Naive B cell (primary cell): ENCODE measurements at places on chromosomes 2 and 18.

- no peak for DNase-seq
These were observed 6.8 kb downstream of the TFPI start for GRCh38 chr2:187547353-187547979.

- DNase-seq = no peak
These were observed 100.0 kb downstream of the WDSUB1 start for GRCh38 chr2:159186462-159186861.

DNA sequence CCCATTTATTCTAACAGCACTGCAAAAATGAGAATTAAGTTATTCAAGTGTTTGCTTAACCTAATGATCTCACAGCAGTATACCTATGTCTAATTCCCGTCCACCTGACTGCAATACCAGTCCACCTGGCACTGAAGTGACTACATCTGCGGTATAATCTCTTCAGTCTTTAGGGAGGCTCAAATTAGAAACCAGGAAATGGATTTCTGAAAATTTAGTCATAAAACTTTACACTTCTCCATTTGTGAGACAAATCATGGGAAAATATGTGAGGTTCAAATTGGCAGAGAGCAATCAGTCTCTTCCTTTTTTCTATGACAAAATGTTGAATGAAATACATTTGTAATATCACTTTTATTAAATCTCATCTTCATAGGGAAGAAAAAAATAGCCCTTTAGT, 33.0 kb downstream of the FTCDNL1 start:
- no peak for DNase-seq

- DNase-seq = no peak
These were observed 11.4 kb downstream of the MYO5B start for GRCh38 chr18:50183556-50183955.

DNA sequence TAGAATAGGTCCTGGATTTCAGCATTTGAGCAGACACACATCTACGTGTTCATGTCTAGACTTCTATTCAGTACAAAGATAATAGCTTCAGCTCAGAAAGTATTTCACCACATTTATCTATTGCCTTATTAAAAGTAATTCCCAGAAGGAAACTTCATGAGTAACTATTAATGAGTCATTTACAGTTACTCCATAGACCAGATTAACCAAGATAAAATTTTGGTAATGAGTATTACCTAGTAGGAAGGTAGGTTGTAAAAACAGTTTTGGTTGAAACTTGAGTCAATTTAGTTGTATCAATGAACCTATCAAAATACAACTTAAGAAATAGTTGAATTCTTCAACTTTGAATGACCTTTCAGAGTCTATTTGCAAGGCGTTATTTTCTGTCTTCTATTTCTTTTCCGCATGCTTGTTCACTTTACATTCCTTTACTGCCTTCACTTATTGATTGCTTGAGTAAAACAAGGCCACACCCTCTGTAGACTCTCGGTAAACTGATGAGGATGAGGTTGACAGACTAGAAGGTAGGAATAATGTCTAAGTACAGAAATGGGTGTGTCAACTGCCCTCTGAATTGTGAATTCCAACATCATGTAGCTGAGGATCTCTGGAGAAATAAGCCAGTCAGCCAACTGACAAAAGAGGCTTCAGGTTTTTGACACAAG, 1165.6 kb upstream of the ZEB2 start:
- DNase-seq = no peak

- no peak for DNase-seq
These were observed 50.8 kb downstream of the ATOH8 start for GRCh38 chr2:85804583-85804982.

DNA sequence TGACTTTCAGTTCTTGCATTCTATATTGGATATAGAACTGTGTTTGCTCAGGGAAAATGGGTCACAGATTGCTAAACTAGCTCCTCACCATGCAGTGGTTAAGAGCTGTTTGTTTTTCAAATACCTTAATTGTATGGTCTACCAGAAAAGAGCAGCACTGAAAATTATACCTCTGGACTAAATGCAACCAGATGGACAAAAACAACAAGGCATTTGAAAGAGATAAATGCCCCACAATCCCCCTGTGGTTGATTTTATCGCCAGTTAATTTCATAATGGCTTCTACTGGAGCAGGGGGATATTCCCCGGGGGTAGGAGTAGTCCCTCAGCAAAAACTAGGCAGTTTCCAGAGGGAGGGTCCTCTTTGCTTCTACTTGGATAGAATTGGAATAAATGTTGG, 267.9 kb upstream of the TNP1 start:
- DNase-seq = no peak

DNA sequence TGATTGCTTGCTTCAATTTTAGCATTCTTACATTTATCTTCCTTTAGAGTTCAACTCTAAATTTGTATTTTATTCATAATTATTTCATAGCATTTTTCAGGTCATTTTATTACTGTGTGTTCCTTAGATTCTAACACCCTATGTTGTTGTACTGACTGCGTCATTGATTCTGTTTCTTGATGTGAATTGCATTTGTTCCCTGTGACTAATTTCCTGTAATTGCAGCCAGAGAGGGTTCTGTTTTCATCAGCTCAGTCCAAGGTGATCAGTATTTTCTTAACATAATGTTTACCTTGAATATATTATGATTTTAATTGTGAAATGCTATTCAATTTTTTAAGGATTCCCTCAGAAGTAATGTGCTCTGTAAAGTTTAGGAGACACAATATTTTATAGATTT, 970.2 kb upstream of the PIK3C3 start:
- DNase-seq = no peak

- peak; percentile 6 for DNase-seq
These were observed 5.8 kb downstream of the SLC14A2 start for GRCh38 chr18:45621061-45621511.

- DNase-seq = no peak
These were observed 31.1 kb downstream of the MMADHC start for GRCh38 chr2:149556452-149556851.

DNA sequence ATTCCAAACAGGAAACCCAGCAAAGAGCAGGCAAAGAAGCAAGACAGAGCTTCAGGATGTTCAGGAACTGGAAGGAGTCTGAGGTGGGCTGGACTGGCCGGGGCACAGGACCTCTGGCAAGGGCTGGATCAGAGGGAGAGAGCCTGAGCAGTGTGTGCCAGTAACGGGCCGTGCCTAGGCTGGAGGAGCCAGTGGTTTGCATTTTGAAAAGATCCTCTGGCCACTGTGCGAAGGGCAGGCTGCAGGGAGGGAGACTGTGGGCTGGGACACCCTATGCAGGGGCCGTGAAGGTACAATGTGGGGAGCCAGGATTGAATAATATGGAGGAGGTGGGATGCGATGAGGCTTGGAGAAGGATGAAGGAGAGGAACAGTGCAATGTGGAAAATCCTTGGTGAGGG, 6.2 kb upstream of the SDC1 start:
- no peak for DNase-seq

DNA sequence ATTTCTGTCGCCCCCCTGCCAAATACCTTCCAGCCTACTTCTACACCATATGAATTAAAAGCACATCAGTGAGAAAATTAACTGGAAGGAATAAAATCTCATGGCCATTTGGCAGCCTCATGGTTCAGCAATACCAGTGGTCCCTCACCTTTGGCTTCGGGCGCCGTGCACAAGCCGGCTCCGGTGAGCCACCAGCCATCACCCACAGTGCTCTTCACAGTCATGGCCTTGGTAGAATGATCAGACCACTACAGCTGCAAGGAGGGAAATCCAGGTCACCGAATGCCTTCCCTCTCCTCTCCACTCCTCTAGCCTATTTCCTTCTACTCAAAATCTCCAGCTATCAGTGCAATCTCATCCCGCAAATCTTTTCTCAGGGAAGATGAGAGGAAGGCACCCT, 239.1 kb downstream of the C1D start:
- DNase-seq = no peak

GRCh38 chr2:221330436-221330835, 241.7 kb downstream of the EPHA4 start:
- DNase-seq = no peak
